ENCODE measurements at places on chromosomes 6 and 20.

DNA sequence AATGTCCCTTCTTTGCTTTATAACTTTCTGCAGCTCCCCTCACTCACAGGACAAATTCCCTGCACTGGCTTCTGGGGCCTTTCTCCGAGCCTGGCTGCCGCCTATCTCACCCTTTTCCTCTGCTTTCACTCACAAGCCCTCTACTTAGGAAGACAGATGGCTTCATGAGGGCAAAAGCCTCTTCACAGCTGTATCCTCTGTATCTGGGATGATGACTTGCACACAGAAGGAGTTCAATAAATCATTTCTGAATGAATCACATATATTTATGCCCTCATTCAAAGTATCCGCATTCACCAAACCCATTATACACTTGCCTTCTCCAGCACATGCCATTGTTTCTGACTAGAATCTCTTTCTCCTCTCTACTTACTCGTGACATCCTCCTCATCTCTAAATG is 159.0 kb upstream of the RIPOR2 start:
- DNase-seq = no peak

DNA sequence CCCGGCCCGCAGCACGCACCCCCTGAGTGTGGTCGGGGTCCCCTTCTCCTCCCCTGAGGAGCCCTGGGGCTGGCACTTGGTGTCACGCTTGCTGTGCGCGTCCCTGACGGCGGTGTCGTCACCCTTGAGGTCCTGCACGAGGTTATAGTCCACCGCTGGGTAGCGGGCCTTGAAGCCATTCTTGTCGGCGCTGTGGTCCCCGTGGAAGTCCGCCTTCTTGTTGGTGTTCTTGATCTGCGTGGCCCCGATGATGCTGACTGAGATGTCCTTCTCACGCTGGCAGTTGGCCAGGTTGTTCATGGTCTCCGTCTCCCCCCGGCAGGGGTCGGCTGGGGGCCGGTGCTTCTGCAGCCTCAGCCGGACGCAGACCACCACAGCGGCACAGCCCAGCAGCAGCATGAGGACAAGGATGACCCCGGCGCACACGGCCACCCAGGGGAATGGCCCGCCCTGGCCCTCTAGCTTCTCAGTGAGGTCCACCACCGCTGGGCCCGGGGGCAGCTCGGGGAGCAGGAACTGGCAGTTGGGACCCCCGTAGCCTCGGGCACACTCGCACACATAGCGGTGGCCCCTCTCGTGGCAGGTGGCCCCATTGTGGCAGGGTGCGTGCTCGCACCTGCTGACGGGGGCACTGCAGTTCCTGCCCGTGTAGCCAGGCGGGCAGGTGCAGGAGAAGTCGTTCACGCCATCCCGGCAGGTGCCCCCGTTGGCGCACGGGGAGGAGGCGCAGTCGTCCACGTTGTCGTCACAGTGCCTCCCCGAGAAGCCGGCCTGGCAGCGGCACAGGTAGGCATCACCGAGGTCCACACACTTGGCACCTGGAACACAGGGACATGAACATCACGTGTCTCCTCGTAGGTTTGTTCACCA is 7.4 kb downstream of the DLL1 start:
- no peak for DNase-seq

- no peak for DNase-seq
Observed at GRCh38 chr6:83417880-83418663, 12.8 kb downstream of the ME1 start.

- DNase-seq = peak; percentile 60
Observed at GRCh38 chr20:4113615-4114603, 98.6 kb upstream of the RNF24 start.

GRCh38 chr20:37446286-37447032 is 74.6 kb upstream of the NNAT start:
- DNase-seq = no peak

DNA sequence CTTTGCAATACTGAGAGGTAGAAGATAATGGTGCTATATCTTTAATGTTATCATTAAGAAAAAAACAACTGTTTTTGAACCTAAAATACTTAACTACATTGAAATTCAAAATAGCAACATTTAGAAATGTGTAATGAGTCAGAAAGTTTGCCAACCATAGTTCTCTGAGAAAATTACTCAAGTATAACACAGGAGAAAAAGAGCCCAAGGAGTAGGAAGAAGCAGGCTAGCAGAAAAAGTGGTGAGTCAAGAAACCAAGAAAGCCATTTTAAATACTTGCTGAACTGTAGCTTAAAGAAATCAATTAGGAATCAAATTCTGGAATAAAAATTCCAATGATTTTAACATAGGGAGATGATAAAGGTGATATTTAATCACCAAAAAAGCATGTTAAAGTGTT is 181.0 kb upstream of the RSPO3 start:
- DNase-seq = no peak

DNA sequence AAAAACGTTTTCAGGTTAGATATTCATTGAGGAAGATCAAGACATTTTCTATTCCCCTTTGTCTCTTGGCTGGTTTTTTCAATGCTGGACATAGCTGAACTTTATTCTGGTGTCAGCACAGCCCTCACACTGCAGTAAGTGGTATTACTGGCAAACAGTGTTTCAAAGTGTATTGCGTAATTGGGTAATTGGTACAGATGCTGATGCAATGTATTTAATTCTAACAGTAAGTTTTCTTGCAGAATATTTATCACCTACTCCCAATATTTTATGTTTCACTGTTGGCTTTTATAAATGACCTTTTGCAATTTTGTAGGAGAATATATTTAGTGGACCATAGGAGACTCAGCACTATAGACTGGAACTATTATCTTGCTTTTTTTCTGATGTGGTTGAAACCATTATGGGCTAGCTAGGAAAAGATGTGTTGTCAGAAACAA is 287.6 kb upstream of the SOX4 start:
- DNase-seq = no peak

DNA sequence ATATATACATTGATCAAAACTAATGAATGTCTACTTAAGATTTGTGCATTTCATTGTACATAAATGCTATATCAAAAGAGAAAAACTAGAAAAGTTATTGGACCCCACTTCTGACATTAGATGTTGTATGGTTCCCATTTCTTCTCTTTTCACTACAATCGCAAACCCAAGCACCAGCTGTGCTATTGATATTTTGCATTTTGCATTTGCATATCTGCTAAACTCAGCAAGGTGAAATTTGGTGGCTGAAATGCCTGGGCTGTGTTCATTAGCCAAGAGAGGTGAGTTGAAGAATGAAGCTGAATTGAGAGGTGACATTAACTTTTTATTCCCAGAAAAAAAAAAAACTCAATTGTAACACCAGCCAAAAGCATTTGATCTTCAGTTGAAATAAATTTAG is 232.1 kb upstream of the TENT5A start:
- DNase-seq = no peak

DNA sequence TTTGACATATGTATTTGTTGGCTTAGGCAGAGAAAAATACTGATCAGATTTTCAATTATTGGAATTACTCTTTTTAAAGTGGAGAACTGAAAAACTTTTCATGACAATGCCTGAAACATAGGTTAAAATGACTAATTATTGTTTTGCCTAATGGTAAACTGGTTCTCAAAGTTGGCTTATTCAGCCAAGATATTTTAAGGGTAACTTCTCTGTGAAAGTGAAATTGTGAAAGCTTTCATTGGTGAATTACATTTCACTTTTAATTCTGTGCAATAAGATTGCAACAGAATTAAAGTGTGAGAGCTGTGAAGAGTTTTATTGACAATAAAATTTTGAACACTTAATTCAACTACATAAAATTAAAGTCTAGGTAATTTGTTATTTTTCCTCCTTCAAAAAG is 24.5 kb downstream of the KIAA0408 start:
- DNase-seq = no peak

GRCh38 chr20:11935212-11936154 is 17.8 kb downstream of the BTBD3 start:
- no peak for DNase-seq

- no peak for DNase-seq
Observed at GRCh38 chr6:168527451-168528210, 86.6 kb downstream of the SMOC2 start.

DNA sequence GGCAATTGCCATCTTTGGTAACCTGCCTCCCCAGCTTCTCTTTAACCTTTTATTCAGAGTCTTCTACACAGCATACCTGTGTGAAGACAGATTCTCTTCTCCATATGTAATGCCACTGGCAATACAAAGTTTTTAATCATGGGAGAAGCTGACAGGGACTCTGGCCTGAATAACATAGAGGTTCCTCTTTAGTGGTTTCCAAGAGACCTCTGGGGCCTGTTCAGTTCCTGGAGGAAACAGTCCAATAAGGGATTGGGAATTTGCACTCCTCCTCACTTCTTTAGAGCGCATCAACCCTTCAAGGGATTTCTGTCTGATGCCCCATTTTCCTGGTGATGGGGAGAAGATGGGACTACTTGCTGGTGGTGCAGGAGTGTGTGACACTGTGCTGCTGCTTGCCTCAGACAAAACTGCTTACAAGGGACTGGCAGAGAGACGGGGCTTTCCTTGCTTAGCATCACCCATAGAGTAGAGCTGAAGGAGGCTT is 1.4 kb downstream of the RIMS1 start:
- DNase-seq = no peak

- no peak for DNase-seq
Observed at GRCh38 chr20:20466341-20466879, 98.5 kb downstream of the INSM1 start.

DNA sequence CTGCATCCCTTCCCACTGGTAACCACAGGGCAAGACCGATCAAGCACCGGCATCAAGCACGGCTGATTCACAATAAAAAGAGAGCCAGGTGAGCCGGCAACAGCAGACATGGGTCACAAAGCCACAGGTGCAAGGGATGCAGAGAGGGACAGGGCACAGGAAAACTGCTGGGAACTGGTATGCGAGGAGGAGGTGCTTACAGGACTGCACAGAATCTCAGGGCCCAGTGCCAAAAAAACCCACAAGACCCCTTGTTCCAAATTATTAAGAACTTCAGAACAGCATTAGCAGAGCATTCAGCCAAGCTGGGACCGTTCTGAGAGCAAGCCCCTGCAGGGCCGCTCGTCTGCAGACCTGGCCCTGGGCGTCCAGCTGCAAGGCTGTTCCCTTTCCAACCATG is 35.4 kb downstream of the BFSP1 start:
- DNase-seq = no peak

- no peak for DNase-seq
Observed at GRCh38 chr20:16929756-16930155, 181.6 kb downstream of the OTOR start.

DNA sequence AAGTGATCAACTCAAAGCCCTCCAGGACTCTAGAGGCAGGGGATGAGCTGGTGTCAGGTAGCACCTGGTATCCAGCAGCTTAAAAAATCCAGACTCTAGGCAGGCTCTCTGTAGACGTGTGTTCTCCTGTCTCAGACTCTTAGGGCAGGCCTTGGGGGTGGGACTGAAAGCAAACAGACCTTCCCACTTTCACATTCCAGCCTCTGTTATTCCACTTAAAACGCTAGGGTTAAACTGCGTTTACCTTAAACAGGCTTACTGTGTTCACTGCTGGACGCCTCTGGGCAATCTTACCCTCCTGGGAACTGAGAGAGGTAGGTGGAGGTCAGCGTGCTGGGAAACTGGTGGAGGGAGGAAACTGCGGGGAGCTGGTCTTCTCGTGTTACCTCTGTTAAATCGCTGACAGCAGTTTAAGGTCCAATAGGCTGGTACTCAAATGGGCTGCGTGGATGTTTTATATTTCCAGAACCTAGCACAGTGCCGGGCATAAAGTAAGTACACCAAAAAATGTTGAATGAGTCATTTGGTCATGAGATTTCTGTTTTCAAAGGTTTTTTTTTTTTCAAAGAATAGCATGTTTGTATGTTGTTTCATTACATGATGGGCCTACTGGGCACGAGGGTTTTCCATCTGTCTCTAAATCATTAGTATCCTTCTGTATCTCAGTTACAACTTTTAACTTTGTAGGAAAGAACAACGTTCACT is at the start of gene GCNT2:
GCNT2 (plus strand) TSS at position 248 of the 705 bp plus-strand sequence. CDS start 7,561 bp downstream, outside the sequence.
- no peak for DNase-seq

DNA sequence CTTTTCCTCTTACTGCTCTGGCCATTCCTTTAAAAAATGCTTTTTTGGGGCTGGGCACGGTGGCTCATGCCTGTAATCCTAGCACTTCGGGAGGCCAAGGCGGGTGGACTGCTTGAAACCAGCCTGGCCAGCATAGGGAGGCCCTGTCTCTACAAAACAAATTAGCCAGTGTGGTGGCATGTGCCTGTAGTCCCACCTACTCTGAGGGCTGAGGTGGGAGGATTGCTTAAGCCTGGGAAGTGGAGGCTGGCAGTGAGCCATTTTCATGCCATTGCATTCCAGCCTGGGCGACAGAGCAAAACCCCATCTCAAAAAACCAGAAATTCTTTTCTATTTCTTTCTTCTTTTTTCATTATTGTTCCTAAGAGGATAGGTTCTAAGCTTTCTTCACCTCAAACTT is 36.9 kb upstream of the RNF144B start:
- DNase-seq = no peak

DNA sequence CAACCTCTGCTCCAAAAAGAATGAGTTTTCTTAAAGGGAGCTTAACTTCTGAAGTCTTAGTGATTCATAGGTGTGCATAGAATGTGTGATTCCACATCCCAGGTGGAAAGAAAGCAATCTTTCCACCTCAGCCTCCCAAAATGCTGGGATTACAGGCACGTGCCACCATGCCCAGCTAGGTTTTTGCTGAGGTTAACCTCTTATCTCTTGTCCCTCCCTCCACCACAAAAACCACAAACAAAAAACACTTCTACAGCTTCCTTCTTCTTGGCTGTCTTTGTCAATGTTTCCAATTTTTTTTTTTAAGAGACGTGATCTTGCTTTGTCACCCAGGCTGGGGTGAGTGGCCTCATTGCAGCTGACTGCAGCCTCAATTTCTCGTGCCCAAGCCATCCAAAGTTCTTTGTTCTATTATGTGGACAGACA is 8.1 kb upstream of the CSE1L start:
- no peak for DNase-seq

DNA sequence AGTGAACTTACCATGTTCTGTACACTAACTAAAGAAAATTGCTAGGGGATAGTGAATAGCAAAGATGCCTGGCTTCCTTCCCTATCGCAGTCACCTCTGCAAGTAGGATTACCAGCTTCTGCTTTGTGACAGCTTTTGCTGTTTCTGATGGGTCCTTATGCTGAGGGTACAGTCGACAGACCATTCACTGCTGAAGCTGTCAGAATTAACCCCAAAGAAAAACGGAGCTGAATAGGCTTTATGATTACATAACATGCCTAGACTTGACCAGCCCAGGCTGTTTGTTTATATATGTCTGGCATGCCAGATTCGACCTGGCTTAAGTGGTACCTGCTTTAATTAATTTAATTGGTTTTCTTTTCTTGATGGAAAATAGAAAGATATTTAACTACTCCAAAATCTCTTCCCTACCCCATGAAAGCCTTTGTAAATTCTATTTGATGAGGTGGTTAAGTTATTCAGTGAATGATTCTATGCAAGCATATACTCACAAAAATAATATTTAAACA is 21.7 kb upstream of the PRELID3B start:
- DNase-seq = no peak

Data from liver (tissue), 10 donors.